Activated naive CD4-positive, alpha-beta T cell treated with Interleukin-2 at 50 U/mL for 16 hours (primary cell): ENCODE measurements at places on chromosomes 1 and 21.

- DNase-seq, result no peak
Measured at GRCh38 chr1:115172270-115172669, 83.0 kb upstream of the TSPAN2 start.

DNA sequence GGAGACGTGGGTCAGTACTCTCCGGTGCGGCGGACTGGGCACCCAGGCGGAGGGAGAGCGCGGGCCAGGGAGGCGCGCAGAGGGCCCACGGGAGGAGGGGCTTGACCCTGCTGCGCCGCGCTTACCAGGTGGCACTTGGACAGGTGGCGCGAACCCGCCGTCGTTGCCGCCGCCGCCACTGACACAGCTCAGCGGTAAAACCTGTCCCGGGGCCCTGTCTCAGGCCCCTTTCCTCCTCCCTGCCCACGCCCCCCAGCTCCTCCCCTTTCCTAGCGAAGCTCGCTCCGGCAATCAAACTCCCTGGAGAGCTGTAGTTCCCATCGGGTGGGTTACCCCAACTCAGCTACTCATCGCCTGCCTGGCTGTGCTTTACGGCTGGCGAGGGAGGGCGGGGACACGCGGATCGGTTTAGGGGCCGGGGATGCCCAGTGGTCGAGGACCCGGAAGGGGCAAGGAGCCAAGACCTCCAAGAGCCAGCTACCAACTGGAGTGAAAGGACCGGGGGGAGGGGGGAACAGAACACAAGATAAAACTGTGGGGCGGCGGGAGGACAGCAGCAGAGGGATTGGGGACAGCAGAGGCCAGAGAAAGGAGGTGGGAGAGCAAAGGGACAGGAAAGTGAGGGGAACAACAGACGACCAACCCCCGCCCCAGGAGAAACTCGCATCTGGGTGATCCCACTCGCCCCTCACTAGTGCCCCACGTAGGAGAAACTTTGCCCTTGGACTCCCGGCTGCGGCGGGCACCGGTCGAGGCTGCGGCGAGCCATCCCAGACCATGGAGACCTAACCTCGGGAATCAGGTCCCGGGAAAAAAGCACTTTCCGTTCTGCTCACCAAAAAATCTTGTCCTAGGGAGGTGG, 2.9 kb downstream of the GFI1 start:
- peak; percentile 72 for DNase-seq

DNA sequence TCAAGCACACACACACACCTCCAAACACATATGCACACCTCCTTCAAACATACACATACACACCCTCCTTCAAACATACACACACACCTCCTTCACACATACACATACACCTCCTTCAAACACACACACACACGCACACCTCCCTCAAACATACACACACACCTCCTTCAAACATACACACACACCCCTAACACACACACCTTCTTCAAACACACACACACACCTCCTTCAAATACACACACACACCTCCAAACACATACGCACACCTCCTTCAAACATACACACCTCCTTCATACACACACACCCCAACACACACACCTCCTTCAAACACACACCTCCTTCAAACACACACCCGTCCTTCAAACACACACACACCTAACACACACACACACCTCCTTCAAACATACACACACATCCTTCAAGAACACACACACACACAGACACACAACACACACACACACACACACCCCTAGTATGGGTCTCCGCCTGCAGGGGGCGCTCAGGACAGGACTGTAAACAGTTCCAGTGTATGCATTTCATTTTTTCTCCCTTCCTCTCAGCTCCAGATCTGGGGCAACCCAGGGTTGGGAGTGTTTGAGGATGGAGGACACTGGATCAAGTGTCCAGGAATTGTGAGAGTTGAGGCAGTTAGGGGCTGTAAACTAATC, 12.1 kb downstream of the LGR6 start:
- no peak for DNase-seq

- DNase-seq, result peak; percentile 57
Measured at GRCh38 chr1:6497215-6497866, 5.9 kb upstream of the PLEKHG5 start.

GRCh38 chr1:192805832-192806323, 3.0 kb upstream of the RGS2 start:
- no peak for DNase-seq

DNA sequence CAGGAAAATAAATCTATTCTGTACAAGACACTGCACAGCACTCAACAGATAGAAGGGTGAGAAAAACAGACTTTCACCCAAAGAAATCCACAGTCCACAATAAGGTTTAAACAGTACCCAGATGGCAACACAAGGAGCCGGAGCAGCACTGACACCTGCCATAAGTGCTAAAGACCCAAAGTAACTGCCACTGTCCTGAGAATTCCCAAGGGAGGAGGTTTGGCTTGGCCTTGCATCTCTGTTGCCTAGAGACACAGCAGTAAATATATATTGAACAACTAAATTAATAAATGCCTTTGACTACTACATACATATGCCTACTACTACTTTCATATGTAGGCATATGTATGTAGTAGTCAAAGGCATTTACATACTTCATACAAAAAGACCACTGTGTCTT, 68.0 kb downstream of the VAV3 start:
- no peak for DNase-seq

- no peak for DNase-seq
Measured at GRCh38 chr1:19650416-19651140, 6.5 kb downstream of the NBL1 start.

DNA sequence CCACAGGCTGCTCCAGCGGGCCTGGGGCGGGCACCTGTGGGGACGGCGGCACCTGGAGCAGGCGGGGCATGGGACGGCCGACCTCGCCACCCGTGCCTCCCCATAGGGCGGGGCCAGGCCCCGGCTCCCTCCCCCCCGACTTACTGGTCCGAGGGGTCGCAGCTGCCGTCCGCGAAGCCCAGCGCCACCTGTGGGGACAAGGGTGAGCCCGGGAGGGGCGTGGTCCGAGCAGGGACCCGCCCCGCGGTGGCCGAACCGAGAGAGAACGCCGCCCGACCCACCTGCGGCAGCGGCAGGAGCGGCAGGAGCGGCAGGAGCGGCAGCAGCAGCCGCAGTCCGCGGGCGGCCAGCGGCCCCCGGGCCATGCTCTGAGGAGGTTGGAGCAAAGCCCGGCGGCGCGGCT, at the start of gene TMEM52:
Gene TMEM52, minus strand, starts transcription at position 379 of the 403 bp plus-strand sequence. Its CDS starts 14 bp downstream, at position 365.
- DNase-seq, result no peak

DNA sequence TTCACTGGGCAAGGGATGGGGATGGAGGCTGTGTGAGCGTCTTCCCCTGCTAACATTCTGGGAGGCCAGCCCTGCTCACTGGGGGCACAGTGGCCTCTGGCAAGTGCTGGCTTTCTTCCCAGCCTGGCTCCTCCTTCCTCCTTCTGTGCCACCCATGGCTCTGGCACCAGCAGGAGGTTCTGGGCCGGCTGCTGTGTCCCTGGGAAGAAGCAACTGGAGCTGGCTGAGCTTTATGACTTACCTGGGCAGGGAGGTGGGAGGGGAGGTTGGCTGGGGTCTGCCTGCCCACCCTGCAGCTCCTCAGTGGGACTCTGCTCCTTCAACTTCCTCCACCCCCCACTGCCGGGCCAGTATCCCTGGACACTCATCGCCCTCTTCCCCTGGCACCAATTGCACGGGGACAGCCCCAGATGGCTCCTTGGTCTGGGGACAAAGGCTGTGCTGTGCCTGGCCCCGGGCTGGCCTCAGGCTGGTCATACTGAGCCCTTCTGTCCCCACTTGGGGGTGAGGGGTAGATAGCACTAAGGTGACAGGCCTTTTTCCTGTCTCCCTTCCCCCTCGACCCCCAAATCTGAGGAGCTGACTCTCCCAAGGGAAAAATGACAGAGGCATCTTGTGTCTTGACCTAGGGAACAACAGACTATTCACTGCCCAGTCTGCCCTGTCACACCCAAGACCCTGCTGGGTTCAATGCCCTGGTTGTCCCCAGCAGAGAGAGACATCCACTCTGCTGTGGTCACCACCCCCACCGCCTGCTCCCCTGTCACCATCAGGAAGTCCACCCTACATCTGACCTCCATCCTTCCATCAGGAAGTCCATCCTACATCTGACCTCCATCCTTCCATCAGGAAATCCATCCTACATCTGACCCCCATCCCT, 14.4 kb downstream of the CDK18 start:
- no peak for DNase-seq

GRCh38 chr1:115670476-115671175, 28.9 kb downstream of the VANGL1 start:
- no peak for DNase-seq

GRCh38 chr1:41347276-41347675, 14.0 kb upstream of the FOXO6 start:
- no peak for DNase-seq

- no peak for DNase-seq
Measured at GRCh38 chr1:67564193-67564592, 120.8 kb upstream of the GADD45A start.

DNA sequence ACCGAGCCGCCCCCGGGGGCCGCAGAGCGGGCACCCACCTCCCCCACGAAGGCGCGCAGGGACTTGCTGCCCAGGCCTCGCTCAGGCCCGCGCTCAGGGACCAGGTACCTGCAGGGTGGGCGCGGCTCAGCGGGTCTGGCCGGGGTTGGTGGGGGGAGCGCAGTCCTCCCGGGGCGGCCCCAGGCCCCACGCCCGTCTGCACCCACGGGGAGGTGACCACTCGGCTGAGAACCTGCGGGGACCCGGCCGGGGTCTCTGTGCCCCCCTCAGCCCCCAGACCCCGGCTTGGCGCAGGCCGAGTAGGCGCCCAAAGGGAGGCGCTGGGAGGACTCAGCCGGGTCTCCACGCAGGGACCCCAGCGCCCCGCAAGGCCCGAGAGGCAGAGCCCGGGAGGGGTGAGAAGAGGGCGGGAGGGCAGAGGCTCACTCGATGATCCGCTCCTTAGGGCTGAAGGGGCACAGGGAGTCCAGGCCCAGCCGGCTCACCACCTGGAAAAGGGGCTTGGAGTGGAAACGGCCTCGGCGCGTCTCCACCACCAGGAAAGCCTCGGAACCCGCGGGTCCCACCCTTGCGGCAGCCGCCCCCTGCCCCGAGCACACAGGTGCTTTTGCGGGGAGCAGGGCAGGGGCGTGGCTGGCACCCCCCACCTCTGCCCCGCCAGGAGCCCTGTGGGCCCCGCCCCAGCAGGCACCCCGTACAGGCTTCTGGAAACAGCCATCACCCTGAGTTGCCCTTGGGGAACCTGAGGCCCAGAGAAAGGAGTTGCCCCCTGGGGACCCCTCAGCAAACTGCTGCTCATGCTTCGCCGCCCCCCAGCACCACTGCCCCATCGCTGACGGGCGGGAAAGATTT, 9.3 kb downstream of the FTCD start:
- no peak for DNase-seq

GRCh38 chr1:24643363-24644099, 429 bp downstream of the SRRM1 start:
- DNase-seq, result peak; percentile 22

DNA sequence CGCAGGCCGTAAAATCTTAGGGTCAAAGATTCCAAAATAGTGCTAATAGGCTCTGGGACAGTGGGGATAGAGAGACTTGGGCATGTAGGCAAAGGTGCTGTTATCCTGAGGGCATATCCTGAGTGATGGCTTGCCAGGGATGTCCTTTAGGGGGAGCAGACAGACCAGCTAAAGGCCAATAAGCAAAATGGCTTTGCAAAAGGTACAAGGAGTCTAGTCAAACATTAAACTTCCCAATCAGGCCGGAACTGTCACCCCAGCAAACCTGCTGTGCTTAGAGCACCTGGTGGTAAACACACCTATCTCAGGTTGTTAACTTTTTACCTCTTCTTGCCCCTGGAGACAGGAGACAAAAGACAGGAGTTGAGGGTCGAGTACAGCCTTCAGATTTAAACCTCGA, 49.1 kb downstream of the TRABD2B start:
- no peak for DNase-seq

DNA sequence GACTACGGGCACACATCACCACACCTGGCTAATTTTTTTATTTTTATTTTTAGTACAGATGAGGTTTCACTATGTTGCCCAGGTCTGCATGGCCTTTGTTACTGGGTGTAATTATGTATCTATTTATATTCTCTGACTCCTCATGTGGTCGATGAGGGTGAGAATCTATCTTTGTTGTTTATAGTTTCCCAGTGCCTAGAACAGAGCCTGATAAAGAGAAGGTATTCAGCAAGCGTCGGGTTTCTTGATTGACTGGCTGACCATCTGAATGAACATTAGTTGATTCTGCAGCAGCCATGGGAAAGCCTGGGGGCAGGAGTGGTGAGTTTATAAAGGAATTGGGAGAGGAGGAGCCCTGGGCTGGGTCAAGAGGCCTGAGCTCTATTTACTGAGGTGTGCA, 28.5 kb downstream of the SERINC2 start:
- DNase-seq, result no peak

DNA sequence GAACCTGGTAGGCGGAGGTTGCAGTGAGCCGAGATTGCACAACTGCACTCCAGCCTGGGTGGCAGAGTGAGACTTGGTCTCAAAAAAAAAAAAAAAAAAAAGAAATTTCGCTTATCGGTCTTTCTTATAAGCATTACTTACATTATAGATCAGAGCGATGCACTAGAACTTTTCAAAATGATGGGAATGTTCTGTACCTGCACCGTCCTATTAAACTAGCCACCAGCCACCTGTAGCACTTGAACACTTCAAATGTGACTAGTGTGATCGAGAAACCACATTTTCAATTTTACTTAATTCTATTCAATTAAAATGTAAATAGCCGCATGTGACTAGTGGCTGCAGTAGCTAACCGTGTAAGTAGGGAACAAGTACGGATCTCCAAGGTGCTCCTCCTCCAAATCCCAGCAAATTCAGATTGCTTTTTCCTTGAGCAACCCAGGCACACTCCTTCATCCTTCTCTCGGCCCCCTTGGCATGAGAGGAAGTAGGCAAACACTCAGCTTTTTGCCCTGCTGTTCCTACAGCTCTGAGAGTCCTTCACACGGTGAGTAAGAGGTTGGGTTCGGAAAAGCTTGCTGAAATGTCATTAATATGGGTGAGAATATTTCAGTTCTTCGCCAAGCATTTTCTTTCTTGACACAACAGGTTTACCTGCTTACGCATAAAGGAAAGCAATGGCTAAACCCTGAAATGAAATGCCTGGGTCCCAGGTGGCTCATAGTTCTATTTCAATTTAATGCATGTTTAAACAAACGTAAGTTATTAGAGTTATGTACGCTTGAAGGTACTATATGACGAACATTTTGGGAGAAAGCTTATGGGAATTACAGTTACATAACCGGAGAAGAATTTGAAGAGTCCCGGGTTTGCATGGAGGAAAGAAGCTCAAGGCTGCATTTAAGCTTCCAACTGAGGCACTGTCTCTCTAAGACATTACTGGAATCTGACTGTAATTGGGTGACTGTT, 69.5 kb upstream of the HUNK start:
- DNase-seq, result no peak

- DNase-seq, result no peak
Measured at GRCh38 chr1:229862017-229862774, 204.8 kb upstream of the GALNT2 start.

DNA sequence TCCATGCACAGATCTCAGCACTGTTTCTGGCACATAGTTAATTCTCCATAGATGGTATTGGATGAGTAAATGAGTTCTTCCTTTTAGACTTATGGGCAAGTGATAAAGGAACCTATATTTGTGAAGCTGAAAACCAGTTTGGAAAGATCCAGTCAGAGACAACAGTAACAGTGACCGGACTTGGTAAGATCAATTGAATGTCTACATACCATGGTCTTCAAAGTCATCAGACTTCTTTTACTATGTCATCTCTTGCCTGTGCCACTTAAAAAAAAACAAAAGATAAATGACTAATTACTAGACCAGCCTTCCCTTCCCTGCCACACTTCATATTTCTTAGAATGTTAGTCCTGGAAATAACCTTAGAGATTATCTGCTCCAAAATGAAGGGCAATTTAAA, 246.7 kb downstream of the HMCN1 start:
- no peak for DNase-seq
